ENCODE measurements at places on chromosomes 2 and 18.

- no peak for DNase-seq
These were observed 171.9 kb upstream of the FHL2 start for GRCh38 chr2:105570757-105571156.

DNA sequence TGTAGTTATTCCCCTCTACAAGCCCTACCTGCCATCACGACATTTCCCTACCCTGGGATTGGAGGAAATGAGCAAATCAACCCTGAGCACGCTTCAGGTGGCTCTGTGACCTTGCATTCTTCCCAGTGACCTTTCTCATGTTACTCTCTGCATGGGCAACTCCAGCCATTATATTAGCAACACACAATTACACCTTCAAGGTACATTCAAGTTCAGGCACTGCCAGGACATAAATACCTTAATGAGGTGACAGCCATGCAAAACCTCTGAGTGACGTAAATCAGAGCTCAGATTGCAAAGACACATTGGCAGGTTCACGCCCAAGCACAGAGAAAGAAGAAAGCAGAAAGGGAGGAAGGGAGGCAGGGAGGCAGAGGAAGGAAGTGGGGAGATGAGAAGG, 68.7 kb upstream of the ALK start:
- no peak for DNase-seq

GRCh38 chr2:32772638-32773447, 145.0 kb downstream of the TTC27 start:
- peak; percentile 33 for DNase-seq

DNA sequence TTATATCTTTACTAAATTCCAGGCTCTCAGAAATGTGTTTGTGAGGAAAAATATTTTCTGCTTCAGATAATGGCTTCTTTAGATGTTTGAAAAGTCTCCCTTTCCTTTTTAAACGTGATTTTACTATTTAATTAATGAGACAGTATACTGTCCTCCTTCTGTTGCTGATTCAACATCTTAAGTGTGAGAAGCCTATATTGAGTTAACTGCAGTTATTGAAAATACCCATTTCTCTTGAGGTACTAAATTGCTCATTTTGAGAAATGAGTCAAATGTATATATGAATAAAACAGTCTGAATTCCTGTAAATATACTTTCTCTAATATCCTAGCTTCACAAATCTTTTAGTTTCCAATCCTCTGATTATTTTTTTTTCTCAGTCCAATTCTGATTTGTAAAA, 470.2 kb downstream of the PTPRM start:
- DNase-seq: no peak

DNA sequence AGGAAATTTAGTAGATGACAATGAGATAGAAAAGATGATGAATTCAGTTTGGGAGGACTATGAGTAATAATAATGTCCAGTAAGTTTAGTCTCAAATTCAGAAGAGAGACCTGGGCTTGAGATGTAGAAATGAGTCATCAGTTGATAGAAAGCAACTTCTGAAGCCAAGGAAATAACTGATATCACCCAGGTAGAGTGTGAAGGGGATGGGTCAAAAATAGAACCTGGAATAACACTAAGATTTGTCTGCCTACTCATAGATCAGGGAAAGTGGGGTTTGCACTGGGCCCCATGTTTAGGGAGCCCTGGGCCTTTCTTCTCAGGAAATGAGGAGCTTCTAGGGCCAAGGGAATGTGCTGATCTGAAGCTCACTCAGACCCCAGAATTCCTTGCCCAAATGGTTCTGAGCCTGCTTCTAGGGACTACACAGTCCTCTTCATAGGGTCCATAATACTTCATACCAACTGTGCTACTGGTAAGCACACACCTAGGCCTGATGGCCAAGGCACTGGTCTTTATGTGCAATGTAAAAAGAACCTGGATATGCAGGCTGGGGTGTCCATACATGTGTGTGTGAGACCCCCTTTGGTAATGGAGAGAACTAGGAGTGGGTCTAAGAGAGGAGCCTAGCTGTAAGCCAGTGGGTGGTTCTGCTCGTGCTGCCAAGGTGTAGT, 141.2 kb downstream of the IKZF2 start:
- DNase-seq: no peak

GRCh38 chr2:15159751-15160177, 401.4 kb downstream of the NBAS start:
- peak; percentile 10 for DNase-seq

DNA sequence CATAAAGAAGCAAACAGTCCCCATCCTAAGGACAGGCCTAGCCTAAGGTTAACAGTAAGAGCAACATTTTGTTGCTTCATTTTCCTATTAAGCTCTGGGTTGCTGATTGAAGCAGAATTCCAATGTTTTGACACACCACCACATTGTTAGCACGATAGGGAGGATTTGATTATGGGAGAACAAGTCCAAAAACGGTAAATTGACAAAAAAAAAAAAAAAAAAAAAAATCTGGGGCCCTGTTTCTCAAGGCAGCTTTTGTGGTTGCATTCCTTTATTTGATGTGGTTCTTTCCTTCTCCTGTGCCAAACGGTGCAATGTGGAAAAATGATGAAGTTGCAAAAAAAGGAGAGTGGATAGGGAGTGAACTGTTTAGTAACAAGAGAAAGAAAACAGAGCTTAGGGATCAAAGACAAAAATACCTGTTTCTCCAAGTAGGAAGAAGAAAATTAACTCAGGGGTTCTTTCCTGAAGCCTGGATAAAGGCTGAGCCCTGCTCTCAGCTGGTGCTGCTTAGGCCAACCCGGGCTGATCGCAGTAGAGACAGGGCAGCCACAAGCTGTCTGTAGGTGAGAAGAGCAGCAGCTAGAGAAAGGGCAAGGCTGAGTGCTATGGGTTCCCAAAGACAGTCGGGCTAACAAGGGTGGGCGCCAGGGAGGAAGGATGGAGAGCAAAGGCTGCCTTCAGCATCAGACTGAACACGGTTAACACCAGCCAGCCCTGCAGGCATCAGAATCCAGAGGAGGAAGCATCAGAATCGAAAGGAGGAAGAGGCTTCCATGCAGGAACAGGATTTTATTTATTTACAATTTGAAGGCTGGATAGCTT, 167.8 kb upstream of the FOSL2 start:
- no peak for DNase-seq

DNA sequence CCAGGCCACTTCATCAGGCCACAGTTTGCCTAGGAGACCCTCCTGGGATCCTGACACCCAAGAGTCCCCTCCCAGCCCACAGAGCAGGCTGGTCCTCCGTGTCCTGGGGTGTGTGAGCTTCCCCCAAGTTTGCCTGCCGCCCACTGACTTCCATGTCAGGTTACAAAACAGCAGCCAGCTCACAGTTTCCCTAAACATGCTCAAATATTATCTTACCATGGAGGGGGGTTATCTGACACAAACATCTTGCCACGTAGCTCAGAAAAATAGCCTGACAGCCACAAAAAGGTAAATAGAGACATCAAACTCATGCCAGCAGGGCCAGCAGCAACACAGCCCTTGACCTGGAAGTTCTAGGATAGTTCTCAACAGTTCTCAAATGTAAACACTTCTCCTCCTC, 346.5 kb downstream of the TNS1 start:
- no peak for DNase-seq

DNA sequence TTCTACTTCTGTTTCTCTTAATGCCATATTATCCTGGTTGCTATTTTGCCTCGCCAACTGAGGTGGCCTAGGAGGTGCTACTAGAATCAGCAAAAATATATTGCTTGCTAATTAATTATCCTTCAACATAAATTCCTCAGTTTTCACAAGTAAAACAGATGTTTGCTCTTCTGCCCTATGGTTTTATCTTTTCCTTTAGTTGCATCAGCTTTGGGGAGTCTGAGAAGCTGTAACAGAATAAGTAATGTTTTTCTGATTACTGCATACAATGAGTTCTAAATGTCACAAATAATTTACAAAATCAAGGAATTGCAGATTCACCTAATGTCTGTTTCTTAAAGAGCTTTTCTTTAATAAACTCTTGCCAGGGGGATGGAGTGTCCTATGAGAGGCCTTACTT, 36.7 kb downstream of the GULP1 start:
- no peak for DNase-seq

- DNase-seq: peak; percentile 41
These were observed 41.4 kb downstream of the IL1R2 start for GRCh38 chr2:102033031-102033749.

DNA sequence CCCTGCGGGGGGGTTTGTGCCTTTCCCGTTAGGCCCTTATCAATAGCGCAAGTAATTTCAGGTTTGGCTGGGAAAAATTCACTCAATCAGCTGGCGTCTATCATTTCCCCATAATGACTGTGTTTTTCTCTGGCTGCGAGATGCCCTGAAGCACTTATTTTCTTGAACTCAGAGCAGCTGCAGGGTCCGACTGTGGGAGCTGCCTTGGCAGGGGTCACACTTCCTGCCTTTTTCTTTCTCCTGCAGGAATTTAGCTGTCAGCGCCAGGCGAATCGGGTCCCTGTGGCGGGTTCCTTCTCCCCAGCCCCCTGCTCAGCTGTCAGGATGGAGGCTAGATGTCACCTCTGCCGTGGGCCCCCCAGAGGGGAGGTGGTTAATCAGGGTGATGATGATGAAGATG, 81.3 kb upstream of the HPCAL1 start:
- DNase-seq: no peak

DNA sequence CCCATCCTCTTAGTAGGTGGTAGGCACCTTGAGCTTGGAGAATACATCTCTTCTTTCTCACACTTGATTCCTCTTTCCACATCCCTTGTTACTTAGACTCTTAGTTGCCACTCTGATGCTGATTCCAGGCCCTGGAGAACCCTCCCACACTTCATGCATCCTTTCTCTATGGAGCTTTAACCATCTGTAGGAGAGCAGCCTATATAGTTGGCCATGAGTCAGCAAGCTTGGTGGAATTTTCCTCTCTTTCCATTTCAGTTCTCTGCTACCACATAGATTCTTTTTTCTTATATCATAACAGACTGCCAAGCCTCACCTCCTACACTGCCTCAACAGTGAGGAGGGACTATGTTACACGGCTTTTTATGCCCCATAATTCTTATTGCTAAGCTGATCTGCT, 851.6 kb upstream of the CDH2 start:
- DNase-seq: no peak

GRCh38 chr2:44071454-44072046, 75.8 kb upstream of the LRPPRC start:
- DNase-seq: no peak

DNA sequence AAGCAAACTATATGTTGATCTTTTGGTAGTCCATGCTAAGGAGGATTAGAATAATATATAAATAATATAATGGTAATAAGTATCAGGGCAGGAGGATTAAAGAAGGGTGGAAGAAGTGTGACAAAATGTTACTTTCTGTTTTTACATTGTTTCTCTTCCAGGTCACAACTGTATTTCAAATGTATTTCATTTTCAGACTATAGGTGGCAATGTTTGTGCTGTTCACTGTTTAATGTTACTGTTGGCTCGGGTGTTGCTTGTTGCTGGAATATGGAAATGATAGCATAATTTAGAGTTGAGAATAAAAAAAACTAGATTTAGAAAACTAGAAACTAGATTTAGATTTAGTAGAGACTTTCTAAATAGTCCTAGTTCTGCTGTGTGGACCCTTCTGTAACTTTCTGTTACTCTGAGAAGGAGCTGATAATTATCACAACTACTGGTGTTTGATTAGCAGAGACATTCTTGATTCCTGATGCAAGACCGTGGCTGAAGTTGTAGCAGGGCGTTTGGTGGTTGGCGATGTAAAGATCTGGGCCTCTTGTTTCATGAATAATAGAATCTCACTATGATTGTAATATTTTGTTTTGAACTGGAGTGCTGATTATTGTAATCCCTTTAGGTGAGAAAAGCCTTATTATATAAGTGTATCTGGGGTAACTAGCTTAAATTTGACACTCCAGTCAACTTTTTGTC, 7.9 kb downstream of the NEDD4L start:
- peak; percentile 55 for DNase-seq
